Bladder microvascular endothelial cell (primary cell): ENCODE measurements at places on chromosomes 7 and 10. TPM values are rescaled to one million over a fixed set of nuclear protein-coding genes. Genes with fewer than 3 reads are reported as not detected.

GRB10 gene
- total RNA-seq = 91.6 and 171 TPM in 2 replicates

CRPPA gene
- 0.97 and 2.1 TPM in 2 replicates for total RNA-seq

CYTH3 gene
- total RNA-seq = 9.6 and 33.6 TPM in 2 replicates

ZNF853 gene
- 0.16 and 1.9 TPM in 2 replicates for total RNA-seq

NSUN5 gene
- 3.7 and 8.4 TPM in 2 replicates for total RNA-seq

CCAR1 gene
- total RNA-seq = 26.2 and 32.8 TPM in 2 replicates
